Hematopoietic multipotent progenitor cell treated with erythropoietin and hydrocortisone succinate and interleukin-3 and kit ligand, for 17 days (in vitro differentiated cells): ENCODE measurements at places on chromosomes 6 and 20.

GRCh38 chr6:149651056-149651455 is 2.5 kb upstream of the KATNA1 start:
- no peak for DNase-seq

GRCh38 chr6:73145690-73146089 is 79.6 kb downstream of the KHDC1L start:
- DNase-seq: no peak

GRCh38 chr20:32638848-32639247 is 34.9 kb downstream of the C20orf203 start:
- DNase-seq: no peak

- DNase-seq: no peak
These were observed 253.8 kb upstream of the CDYL start for GRCh38 chr6:4522453-4522852.

DNA sequence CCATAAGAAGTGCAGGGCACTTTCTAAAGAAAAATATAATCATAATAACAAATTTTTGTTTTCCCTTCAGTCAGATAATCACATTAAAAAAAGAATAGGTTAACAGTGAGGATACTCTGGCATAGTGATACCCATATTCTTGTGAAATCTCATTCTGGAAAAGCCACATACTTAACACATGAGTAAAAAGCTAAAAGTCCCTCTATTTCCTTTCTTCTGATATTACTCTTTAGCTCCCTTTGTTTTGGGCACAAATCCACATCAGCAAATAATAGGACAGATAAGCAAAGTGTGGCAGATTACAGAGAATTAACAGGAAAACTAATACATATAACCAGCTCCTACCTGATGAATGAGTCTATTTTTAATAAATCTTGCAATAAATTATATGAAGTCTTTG is 15.8 kb downstream of the SHPRH start:
- DNase-seq: no peak

DNA sequence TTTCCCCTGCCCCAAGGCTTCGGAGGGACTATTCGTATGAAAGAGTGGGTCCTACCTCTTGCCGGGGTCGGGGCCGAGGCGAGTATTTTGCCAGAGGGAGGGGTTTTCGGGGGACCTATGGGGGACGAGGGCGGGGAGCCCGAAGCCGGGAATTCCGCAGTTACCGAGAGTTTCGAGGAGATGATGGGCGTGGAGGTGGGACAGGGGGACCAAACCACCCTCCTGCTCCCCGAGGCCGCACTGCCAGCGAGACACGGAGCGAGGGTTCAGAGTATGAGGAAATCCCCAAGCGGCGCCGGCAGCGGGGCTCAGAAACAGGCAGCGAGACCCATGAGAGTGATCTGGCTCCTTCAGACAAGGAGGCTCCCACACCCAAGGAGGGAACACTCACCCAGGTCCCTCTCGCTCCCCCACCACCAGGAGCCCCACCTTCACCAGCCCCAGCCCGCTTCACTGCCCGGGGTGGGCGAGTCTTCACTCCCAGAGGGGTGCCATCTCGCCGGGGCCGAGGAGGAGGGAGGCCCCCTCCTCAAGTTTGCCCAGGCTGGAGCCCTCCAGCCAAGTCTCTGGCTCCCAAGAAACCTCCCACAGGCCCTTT is 11.3 kb downstream of the PRRC2A start:
- no peak for DNase-seq

GRCh38 chr6:12304487-12304886 is 14.3 kb downstream of the EDN1 start:
- no peak for DNase-seq

DNA sequence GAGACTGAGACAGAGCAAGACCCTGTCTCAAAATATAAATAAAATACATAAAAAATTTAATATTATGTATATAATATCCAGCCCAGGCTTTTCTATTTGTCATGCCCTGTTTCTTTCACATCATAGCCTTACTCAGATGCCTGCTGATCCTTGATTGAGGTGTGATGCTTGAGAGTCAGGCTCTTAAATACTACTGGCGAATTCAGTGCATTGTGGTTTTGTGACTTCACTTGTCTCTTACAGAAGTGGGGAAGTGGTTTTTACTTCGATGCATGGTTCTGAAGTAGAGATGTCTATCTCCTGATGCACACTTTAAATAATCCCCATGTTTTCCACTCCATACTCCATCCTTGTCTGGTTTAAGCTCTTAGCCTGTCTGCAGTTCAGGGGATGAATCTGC is 29.1 kb downstream of the ASXL1 start:
- no peak for DNase-seq

DNA sequence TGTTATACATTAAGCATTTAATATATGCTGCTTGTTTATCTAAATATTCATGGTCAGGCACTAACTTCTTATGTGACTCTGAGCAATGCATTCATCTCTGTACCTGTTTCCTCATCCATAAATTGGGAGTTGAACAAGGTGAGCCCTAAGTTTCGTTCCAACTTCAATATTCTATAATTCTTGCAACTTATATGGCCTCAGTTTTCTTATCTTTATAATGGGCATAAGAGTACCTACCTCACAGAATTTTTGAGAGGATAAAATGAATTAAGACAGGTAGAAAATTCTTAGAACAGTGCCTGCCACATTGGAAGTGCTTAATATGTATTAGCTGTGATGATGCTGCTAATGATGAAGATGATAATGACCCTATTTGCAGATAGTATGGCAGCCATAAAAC is 11.8 kb upstream of the HIVEP2 start:
- DNase-seq: no peak

- DNase-seq: no peak
These were observed 33.4 kb upstream of the RNF217 start for GRCh38 chr6:124928851-124929250.

DNA sequence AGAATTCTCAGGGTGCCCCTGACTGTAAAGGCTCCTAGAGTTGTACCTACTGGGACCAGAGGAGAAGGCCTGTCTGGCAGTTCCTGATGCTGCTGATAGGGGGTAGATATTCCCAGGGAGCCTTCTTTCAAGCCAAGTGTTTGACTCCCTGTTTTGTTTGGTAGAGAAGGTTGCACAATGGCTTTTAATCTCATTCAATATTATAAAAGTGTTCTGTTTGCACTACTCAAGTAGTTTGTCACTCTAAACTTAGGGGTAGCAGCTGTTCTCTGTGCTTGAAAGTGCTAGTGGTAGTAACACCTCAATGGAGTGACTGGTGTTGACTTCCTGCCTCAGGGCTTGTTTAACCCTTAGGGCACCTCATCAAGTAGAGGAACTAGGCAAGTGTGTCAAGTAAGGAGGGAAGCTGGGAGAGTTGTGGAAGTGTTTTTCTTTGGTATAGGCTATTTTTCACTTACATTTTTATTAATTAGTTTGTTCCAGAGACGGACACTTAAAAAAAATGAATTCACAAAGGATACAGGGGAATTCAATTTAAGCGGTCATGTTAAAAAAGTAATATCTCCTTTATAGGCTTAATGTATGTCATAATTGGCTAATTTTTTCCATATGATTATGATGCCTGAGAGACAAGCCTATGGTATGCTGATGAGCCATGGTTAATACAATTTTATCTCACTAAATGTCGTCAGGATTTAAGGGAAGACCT is 38.1 kb downstream of the BICRAL start:
- no peak for DNase-seq
